ENCODE measurements at places on chromosomes 3 and 15.

DNA sequence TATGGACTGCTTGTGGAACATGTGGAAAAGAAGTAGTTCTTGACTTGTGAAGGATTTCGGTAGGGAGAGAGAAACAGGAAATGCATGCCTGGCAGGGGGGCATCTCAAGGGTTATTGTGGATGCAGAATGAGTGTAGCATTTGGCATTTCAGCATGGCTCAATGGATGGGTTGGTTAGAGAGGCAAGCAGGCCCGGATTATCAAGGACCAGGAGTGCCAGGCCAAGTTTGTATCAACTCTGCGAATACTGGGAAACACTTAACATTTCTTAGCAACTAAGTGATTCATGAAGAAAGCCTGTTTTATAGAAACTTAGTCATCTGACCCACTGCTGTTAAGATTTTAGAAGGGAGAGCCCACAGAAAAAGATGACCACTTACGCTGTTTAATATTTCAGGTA, 33.6 kb downstream of the KIF15 start:
- DNase-seq, result no peak

GRCh38 chr3:160999274-160999673, 105.9 kb downstream of the B3GALNT1 start:
- DNase-seq, result no peak

DNA sequence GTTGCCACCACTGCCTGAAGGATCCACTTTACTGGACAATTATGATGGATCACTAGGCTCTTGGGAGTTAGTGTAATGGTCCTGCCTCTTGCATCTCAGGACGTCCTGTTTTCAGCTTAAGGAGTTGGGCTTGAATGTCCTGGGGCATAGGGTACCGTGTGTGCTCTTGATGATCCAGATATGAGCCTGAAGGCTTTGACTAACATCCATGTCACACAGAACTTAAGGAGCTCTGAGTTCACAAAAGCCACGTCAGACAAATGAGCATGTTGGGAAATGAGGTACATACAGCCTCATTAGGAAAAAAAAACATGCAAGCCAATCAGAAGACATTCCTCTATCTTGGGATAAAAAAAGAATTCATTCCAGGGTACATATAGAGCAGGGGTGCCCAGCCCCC, 40.8 kb downstream of the CA12 start:
- DNase-seq, result no peak

DNA sequence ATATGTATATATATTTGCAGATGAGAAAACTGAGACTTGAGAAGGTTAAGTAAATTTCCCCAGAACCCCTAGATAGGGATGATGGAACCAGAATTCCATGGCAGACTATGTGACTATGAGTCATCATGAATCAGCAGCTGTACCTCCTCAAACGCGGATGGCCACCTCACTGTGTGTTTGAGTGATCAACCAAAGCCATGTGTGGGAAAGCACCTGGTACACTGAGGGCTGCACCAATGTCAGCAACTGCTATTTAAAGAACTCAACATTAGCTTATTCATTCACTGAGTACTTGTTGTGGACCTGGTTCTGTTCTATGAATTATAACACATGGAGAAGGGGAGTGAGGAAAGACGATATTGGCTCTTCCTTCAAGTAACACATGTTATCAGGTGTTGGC, 377.0 kb downstream of the GAP43 start:
- DNase-seq, result no peak

GRCh38 chr15:45185069-45185779, 2.5 kb downstream of the SHF start:
- no peak for DNase-seq

- DNase-seq, result no peak
These were observed 223.9 kb upstream of the TPM1 start for GRCh38 chr15:62818691-62819090.

DNA sequence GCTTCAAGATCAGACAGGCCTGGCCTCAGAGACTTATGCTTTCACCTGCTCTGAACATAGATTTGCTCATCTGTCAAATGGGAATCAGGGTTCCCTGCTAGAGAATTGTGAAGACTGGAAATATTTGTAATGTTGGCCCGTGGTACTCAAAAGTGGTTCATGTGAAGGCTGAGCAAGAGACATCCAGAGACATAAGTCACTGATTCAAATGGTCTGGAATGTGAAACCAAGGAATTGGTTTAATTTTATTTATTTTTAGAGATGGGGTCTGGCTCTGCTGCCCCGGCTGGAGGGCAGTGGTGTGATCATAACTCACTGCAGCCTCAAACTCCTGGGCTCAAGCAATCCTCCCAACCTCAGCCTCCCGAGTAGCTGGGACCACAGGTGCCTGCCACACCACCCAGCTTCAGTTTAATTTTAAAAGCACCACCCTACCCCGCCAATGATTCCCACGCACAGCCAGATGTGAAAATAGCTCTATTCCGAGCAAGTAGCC, 60.1 kb downstream of the DAPK2 start:
- no peak for DNase-seq

GRCh38 chr3:81799403-81799802, 38.0 kb upstream of the GBE1 start:
- no peak for DNase-seq

DNA sequence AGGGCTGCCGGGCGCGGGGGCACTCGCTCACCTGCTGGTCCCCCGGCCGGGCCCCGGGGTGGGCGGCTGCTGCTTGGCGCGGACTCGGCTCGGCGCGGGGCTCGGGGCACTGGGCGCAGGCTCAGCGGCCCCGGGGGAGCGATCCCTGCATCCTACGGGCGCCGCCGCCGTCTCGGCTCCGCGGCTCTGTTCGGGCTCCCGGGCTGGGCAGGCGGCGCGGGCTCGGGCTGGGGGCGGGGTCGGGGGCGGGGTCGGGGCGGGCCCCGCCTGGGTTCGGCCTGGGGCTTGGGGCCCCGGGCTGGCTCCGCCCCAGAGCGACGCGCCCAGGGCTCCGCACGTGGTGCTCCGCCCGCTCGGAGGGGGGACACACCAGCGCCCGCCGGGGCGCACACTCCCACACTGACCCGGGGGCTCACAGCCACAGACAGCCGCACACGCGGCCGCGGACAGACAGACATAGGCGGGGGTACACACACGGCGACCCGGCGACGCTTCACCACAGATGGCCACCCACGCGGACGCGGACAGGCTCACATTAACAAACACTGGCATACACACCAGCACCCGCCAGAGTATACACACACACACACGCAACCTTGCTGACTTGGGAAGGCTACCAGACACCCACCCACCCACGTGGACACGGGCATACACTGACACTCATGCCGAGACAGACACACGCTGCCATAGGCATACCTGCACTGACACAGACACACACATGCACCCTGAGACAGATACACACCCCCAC, at the start of gene SCN5A:
TSS of gene SCN5A (minus strand) at position 188 of the 748 bp plus-strand sequence. CDS start 16,380 bp downstream, outside the sequence.
- no peak for DNase-seq

DNA sequence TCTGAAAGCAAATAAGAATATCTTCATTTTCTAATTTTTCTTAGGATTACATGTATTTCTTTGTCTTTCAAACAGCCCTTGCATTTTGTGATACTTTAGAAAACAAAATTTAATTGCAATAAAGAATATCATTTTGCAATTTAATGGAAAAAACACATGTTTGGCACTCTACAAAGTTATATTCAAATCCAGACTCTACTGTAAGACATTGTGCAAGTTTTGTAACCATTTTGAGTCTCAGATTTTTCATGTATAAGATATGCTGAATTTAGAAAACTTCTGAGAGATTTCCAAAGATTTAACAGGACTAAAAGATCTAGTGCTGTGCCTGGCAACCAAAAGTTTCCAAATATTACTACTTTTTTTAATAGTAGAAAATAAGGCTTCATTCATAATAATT, 187.1 kb upstream of the AGTR1 start:
- no peak for DNase-seq

DNA sequence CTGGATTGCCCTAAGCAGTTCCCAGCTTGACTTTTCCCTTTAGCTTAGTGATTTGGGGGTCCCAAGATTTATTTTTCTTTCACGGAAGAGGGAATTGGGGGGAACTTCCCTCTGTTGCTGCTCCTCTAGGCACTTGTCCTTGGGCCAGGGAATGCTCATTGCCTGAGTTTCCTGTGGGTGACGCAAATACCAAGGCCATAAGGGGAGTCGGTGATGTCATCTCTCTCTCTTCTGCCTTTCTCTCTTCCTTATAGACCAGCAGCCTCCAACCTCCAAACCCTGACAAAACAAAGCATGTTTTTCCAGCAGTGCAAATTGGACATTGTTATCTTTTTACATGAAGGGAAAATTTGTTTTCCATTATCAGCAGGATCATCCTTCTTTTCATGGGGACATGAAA, 120.2 kb downstream of the ITPR1 start:
- DNase-seq, result no peak

DNA sequence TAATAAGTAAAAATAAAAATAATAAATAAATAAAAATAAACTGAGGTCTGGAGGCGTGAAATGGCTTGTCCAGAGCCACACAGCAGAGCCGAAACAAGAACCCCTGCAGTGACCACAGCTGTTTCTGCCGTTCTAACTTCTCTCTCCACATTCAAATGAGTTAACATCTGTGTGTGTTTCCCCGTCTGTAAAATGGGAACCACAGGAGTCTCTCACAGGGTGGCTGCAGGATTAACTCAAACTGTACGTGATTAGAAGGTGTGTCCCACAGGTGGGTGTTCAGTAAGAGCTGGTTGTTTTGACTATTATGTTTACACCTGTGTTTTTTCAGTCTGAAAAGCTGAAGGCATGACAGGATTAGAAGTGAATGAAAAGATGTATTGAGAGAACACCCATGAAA, 27.0 kb upstream of the MUC4 start:
- DNase-seq, result no peak

Data from NCI-H2107 (cell line).